NCI-H1436 (cell line): ENCODE measurements at places on chromosomes 2 and 18.

- DNase-seq = no peak
Measured at GRCh38 chr2:87403893-87404175, 344.1 kb upstream of the PLGLB2 start.

- DNase-seq = no peak
Measured at GRCh38 chr2:25491003-25491696, 149.4 kb upstream of the DNMT3A start.

DNA sequence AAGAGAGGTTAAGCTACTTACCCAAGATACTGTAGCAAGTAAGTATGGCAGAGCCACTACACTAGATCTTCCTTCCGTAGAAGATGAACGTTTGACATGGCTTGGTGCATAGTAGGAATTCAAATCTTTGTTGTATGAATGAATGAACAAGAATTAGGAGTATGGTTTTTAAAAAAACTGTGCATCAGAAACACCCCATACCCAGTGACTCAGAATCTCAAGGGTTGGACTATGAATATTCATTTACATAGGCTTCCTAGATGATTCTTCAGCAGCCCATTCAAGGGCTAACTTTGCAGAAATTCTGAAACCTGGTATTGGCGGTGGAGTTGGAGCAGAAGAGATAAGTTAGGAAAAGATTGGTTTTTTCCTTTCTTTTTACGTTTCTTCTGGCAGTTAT is 5.4 kb downstream of the ACTR3 start:
- DNase-seq = no peak

GRCh38 chr2:109209412-109209811 is 80.4 kb downstream of the SH3RF3 start:
- no peak for DNase-seq

- DNase-seq = no peak
Measured at GRCh38 chr2:66805016-66805865, 370.3 kb downstream of the MEIS1 start.

- DNase-seq = no peak
Measured at GRCh38 chr2:120269076-120269744, 16.6 kb downstream of the RALB start.

DNA sequence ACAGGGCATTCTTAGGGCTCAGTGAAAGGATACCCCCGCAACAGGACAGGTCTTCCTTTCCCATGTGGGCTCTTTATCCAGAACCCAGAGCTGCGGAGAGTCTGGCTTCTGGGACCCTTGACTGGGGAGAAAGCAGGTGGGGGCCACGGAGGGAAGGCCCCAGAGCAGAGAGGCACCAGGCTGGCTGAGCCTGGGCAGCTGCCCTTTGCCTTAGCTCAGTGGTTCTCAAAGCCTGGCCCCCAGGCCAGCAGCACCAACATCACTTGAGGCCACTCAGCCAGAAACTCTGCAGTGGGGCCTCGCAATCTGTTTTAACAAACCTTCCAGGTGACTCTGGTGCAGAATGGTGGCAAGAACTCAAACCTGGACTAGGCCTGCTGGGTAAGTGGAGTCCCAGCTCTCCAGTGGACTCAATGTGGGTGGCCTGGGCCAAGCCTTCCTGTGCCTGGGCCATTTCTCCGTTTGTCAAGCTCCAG is 1.6 kb upstream of the TMEM37 start:
- DNase-seq = no peak

GRCh38 chr2:123500988-123501387 is 524.1 kb upstream of the CNTNAP5 start:
- DNase-seq = no peak

GRCh38 chr2:65779021-65779420 is 346.6 kb upstream of the SPRED2 start:
- DNase-seq = no peak

DNA sequence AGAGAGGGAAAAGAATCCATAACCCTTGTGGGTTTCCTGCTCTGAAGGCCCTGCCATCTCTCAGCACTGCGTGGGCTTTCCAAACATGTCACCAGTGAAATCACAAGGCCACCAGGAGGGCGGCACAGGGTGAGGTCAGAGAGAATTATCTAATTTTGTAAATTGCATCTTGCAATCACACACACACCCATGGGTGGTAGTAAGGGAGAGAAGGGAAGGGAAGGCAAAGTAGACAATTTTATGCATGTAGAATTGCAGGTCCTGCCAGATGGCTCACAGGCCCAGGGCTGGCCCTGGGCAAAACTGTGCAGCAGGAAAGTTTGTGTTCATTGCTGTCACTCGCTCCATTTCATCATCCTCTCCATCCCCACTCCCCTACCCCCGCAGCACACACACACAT is 21.0 kb upstream of the ZBTB7C start:
- DNase-seq = no peak

DNA sequence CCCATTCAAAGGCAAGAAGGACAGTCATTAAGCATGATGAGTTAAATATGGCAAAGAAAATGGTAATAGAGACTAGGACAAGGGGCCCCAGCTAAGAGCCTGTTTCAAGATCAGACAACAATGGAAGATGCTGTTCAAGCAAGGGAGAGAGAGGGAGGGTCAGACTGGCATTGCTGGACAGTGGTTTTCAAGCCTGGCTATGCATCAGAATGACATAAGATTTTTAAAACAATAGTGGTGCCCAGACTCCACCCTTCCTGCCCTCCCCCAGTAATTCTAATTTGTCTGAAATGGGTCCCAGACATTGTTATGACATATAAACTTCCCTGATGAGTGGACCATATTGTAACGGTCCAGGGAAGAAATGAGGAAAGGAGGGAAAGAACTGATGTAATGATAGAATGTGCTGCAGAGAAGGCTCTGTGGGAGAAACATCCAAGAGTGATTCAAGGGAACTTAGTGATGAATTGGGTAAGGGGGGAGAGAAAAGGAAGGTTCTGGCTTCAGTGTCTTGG is 112.9 kb upstream of the TRIB2 start:
- DNase-seq = no peak
